Upper lobe of right lung (tissue), 1 donor: ENCODE measurements at places on chromosomes 12 and 14.

- no peak for DNase-seq
Measured at GRCh38 chr12:11497995-11498394, 102.6 kb upstream of the PRB2 start.

GRCh38 chr12:15044471-15044870 lies 71.6 kb downstream of the PDE6H start:
- no peak for DNase-seq

GRCh38 chr14:20632448-20632830 lies 9.1 kb downstream of the OR6S1 start:
- DNase-seq, result no peak

DNA sequence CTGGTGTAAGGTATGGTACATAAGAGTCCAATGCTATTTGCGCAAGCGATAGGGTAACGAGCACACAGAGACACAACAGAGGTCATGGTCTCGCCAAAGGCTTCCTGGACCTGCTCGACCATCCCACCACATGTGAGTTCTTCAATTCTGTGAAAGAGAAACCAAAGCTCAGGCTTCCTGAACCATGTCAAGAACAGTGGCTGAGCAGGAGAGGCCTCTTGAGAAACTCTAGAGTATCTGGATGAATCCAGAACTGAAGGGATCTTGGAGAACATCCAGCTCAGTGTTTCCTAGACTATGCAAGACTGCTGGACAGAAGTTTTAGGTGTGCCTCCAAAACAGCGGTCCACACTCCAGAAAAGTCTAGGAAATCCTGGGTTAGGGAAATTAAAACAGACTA lies 114.5 kb downstream of the TRAFD1 start:
- DNase-seq, result no peak

DNA sequence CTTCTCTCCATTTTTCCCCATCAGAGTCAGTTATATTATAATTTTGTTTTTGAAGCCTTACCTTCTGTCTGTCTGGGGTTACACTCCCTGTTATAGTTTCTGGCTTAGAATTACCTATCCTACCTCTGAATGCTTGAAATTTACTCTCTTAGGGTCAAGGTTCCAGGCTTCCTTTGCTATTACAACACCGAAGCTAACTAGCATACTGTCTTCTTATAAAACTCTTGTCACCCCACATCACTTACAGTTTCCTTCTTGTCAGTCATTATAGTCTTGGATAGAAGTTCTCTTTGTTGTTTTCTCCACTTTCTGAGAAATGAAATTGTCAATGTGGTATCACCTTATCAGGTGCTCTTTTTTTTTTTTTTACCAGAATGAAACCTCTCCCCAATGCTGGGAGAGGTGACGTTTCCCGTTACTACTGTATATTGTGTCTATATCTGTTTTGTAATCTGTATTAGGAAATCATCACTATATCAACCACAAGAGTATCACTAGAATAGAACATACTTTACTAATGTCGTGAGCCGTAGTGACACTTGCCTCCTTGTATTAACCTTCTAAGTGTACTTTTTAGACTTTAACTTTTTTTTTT lies 69.2 kb upstream of the PSMA6 start:
- DNase-seq, result no peak

DNA sequence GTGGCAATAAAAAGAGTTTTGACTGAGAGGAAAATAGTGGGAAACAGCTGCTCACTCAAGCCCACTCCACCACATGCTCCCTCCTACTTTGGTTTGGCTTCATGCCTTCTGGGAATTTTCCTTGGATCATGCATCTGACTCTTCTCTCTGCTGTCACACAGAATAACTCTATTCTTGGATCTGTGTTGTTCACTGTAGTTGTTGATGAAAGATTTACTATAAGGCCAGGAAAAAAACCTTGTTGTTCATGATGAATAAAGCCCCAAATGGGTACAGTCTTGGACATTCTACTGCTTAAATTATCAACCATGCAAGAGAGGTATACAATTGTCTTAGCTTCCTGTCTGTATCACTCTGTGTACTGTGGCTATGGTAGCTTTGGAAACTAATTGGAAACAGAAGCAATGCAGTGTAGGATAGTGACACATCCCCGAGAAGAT lies 70.5 kb downstream of the TMX1 start:
- no peak for DNase-seq

- DNase-seq, result no peak
Measured at GRCh38 chr12:132267873-132268272, 61.5 kb downstream of the GALNT9 start.

DNA sequence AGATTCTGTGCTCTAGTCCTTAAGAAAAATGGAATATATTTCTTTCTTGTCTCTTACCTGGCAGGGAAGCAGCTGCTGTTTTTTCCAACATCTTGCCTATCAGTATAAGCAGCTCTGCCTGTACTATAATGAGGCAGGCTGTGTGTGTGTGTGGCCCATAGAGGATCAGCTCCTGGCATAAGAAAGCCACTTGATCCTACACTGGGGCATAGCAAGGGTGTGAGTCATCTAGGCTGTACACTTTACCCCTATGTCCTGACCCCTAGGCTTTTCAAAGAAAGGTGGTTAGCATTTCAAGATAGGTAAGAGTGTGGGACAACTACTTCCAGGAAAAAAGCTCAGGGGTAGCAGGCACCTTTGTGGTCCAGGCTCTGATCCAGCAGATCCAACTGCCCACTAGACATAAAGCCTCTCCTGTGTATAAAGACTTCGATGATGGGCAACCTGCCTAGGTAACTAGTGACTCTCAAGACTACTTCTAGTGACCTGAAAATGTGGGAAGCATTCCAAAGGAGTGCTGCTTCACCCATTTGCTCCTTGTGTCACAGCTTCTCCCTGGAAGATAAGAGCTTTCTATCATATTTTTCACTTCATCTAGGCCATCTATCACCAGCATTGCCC lies 4.9 kb upstream of the SENP1 start:
- DNase-seq, result no peak

DNA sequence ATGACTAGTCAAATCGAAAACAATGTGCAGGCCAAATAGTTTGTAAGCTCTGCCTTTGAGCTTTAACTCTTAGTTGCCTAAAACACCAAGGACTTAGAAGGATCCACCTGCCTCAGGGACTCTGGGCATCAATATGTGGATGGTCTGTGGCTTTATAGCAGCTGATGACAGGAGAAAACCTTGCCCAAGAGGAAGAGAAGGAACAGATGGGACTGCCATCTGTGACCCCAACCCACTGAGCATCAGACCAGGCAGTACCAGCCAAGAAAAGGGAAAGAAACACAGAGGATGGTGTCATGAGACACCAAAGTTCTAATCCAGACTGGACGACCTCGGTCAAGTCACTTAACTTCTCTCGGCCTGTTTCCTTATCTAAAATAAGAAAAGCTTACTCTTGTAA lies 12.7 kb downstream of the TGFB3 start:
- DNase-seq, result no peak

DNA sequence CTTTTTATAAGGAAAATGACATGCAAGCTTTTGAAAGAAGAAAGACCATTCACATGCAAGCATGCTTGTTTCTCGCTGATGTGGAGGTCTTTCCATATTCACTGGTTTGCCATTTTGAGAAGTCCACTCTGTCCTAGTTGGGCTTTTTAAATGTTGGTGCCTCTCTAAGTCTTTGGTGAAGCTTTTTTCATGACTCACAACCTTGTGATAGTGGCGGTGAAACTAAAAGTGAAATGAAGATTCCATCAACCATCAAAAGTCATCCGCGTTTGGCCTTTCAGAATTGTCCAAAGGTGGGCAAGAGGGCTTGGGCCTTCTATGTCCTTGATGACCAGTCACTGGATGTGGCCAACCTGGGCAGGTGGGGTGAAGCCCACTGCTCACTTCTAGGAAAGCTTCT lies 4.3 kb downstream of the LRRC74A start:
- no peak for DNase-seq

DNA sequence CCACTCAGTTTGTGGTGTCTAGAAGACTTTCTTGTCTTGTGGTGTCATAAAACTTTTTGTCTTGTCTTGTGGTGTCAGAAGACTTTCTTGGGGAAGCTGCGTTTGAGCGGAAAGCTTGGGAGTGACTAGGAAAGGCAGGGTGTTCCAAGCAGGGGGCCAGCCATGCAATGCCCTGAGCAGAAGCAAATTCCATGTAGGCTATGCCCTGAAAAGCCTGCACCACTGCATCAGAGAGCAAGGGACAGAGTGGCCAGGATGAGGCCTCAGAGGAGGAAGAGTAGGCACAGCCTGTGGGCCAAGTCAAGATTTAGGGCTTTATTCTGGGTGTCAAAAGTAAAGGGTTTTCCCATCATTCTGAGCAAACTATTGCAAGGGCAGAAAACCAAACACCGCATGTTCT lies 14.5 kb downstream of the KRT8 start:
- no peak for DNase-seq

DNA sequence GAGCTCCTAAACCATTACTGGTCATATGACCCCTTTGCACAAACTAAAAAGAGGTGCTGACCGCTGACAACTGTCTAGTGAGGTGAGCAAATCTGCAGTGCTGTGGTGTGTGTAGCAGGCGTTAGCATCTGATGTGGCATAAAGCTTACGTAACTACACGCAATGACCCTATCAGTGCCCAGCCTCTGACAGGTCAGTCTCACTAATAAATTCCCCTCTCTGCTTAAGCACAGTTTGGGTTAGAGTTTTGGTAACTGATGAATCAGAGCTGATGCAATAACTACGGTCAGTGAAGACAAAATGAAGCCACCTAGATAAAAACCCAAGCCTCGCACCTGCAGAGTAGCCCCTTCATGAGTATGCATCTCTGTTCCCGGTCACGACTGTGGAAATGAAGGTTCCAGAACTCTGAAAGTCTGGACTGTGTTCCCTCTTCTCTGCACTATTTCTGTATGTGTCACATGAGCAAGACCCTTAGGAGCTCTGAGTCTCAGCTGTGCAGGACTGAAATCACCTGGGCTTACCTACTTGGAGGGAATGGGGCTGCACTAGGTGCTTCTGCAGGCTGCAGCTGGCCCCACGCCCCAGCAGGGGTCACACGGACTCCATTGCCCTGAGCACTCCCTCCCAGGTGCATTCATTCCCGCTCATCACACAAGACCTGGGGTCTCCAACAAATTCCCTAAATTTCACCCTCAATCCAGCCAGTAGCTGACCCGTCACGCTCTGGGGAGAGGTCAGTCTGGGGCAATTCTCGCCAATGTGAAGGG lies 54.4 kb downstream of the RIMBP2 start:
- DNase-seq, result no peak

GRCh38 chr14:56708704-56709103 lies 101.6 kb downstream of the OTX2 start:
- no peak for DNase-seq

DNA sequence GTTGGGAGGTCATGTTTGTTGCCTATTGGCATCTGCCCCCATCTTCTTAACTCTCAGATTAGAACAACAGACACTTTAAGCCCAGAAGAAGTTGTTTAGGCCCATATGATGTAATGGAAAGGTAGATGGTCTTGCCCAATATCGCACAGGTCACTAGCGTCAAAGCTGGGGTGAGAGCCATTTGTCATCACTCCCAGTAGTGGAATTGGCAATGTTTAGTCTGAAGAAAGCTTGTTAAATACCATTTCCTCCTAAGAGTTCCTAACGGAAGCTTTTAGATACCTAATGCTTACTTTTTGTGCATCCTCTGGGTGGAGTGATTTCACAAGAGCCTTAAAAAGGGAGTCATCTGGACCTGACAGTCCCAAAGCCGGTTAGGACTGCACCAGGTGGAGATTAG lies 125.4 kb downstream of the DACT1 start:
- no peak for DNase-seq

DNA sequence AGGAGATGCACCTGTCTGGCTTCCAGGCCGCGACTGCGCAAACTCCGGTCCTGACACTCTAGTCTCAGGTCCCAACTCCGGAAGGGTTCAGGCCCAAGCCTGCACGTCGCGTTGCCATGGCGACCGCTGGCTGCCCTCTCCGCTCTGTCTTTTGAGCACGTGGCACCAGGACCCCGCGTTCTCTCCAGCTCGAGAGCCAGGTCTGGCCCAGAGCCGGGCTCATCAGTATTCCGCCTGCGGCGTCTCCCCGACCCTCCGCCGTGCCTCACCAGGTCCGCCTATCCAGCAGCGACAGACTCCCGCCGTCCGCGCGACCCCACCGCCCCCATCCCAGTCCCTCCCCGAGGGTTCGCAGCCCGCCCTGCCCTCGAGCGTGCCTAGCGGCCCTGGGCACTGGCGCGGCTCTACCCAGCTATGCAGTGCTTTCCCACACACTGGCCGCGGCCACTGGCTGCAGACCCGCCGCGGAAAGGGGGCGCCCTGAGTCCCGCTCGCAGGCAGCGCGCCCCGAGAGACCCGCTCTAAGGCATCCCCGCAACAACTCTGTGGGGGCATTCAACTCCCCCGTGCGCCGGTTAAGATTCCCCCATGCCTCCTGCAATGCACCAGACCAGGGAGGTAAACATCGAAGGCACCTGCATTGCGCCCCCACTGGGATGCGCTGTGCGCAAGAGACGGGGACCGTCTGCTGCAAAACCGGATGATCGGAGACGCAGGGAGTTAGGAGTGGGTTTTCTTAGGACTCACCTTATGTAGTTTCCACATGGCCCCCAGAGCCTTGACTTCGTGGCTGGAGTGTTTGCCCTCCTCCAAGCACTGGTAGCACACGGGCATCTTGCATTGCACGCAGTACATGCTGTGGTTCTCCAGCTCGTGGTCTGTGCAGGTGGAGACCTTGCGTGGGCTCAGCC lies 1.3 kb downstream of the TRIM9 start:
- DNase-seq, result no peak

GRCh38 chr14:100012478-100013327 lies 52.5 kb upstream of the EVL start:
- no peak for DNase-seq

GRCh38 chr14:99475660-99476059 lies 5.0 kb downstream of the SETD3 start:
- no peak for DNase-seq

- no peak for DNase-seq
Measured at GRCh38 chr12:113135178-113136127, at the start of gene RASAL1. TSS of gene RASAL1 (minus strand) at chr12:113135761. CDS start at chr12:113135462, 299 bp downstream.
